GM23338 (cell line): ENCODE measurements at places on chromosomes 5 and 9.

GRCh38 chr5:94793113-94793815 is 174.8 kb downstream of the SLF1 start:
- no peak for DNase-seq

DNA sequence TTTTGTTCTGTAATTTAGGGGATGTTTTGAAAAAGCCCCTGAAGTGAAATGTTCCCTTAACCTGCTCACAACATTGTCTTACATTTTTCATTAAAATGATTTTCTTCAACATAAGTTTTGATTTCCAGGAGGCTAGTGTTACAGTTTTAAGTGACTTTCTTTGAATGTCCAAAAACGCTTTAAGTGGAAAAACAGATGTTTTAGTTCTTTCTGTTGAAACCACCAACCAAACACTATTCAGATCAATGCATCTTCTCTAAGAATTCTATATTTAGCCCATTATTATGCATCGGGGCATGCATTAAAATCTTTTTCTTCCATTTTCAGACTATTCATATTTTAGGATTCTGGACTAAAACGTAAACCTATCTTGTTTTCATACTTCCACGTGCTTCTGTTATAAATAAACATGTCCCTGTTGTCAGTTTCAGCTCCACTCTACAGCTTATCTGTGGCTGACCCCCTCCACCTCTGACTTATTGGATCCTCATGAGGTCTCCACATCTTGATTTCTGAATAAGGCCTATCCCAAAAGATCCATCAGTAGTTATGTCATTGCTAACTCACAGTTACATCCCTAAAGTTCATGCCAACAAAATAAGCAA is 882.3 kb upstream of the SEMA6A start:
- no peak for DNase-seq

DNA sequence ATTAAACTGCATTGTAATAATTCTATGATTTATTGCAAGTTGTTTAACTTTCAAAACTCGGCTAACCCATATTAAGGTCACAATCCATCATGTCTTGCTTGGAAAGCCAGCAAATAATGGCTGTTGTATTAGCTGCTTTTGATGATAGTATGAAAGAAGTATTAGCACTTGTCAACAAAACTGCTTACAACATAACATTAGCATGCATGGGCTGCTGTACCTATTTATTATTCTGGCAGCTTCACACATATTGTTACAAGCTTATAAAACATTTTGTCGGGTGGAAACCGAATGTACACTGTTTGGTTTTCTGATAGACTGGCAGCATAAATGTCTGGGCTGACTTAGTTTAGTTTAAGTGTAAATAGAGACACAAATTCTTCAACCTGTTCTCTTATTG is 378.3 kb downstream of the KIAA0825 start:
- DNase-seq, result no peak

GRCh38 chr5:9624196-9624947 is 5.8 kb downstream of the TAS2R1 start:
- no peak for DNase-seq

- no peak for DNase-seq
These were observed 161.7 kb upstream of the LHFPL2 start for GRCh38 chr5:78810098-78810920.

- DNase-seq, result no peak
These were observed 81.9 kb downstream of the APBA1 start for GRCh38 chr9:69590266-69590665.

GRCh38 chr9:120643061-120643460 is 63.1 kb upstream of the CDK5RAP2 start:
- no peak for DNase-seq

- DNase-seq, result peak; percentile 71
These were observed 13.6 kb downstream of the UBE2D2 start for GRCh38 chr5:139574641-139575312.

GRCh38 chr5:3429962-3430361 is 165.7 kb upstream of the IRX1 start:
- no peak for DNase-seq

DNA sequence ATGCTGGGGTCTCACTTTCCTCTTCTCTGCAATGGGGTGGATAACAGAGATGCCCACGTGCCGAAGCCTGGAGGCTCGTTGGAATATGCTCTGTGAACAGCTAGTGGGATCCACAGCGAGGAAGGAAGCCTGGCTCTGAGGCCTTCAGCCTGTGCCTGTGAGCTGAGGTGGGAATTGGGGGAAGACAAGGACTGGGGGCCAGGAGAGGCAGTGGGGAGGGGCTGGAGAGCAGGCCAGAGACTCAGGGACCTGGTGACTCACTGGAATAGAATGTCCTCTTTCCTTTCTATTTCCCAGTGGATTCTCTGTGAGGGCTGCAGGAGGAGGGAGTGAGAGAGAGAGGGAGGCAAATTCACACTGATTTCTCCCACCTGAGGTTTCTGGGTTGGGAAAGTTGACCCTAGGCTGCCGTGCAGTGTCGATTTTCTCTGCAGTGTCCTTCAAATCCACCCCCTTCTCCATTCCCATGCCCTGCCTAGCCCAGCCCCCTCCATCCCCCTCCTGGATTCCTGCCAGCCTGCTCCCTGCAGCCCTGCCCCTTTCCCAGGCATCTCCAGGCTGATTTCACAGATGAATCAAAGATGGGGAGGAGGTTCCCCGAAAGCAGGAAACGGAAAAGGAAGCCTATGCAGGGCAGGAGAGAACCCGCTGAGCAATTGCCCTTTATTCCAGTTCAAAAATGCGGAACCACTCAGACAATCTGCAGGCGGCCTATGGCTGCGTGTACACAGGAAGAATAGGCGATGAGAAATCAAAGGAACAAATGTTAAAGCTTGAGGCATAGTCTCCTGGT is 1.4 kb upstream of the SPAAR start:
- DNase-seq, result peak; percentile 67

DNA sequence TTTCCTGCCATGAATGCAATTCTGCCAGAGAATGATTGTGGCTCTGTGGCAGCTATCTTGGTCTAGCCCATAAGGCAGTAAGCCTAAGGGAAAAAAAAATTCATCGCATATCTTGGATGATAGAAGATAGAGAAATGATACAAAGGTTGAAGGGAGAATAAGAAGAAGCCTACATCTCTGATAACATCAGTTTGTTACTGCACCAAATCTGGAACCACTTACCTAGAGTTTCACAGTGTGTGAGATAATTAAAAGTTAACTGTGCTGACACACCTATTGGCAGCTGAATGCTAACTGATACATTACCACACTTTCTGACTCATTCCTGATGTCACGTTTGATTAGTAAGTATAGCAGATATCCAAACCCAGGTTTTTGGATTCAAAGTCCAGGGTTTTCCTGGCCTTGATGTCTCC is 91.6 kb upstream of the TAF11L2 start:
- no peak for DNase-seq

DNA sequence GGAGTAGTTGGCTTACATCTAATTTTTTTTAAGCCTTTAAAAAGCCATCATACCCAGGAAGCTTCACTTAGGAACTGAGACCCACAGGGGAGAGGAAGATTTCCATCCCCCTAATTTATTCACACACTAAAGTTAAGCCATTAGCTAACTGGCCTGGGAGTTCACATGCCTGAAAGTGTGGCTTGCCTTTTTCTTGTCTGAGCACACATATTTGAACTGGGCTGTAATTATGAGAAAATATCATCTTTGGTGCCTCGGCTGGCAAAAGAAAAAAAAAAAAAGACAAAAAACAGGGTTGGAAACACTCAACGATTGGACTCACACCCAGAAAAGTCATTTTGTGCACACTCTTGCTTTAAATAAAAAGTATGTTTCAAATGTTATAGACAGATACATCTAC is 847.3 kb downstream of the MAT2B start:
- peak; percentile 15 for DNase-seq

- no peak for DNase-seq
These were observed 52.0 kb downstream of the SLC44A1 start for GRCh38 chr9:105296445-105296844.

- no peak for DNase-seq
These were observed 23.4 kb downstream of the RHOBTB3 start for GRCh38 chr5:95754545-95754944.

DNA sequence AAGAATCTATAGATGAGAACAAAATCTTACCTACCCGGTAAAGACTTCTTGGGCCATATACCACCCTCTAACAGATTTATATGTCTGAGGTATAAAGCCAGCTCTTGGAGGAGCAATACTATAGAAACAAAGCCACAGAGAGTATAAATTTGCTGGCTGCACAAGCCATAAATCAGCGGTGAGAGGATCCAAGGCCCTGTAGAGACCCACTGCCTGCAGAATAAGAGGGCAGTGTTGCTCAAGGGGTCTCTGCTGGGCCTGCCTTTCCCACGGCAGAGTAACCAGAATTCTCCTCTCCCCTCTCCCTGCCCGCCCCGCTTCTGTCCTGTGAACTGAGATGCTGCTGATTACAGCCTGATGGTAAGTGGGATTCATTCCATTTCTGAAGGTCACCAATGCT is 89.2 kb downstream of the NDFIP1 start:
- no peak for DNase-seq

DNA sequence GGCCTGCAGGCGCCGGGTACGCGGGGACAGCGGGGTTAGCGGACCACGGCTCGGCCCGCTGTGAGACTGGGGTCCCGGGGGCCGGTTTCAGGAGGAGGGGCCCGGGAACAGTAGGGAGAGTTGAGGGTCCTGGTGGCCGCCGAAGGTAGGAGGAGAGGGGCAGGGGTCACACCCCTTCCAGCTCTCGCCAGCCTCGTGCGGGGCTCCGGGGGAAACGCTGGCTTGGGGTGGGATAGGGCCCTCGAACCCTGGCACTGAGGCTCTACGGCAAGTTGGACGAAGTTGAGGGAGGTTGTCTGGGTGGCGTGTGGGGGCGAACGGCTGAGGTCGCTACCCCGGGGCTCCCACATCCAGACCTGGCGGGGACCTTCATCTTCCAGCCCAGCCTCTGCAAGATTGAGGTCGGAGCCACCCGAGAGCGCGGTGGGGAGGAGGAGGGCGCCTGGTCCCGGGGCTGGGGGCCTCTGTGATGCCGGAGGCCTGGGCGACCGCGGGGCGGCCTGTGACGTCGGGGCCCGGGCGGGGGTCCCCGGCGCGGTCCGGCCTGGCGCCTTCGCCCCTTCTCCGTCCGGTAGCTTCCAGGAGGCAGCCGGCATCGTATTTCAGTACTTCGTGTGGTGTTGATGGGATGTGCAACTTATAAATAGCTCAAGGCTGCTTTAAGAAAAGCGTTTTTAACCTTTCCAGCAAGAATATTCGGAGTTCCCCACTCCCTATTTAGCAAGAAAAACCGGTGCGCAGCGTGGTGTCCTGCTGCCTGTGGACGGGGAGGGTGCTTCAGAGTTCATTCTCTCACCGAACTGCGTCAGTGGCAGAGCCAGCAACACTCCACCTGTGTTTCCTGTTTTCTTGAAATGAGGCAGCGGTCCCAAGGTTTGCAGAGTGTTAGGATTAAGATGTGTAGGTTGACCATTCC is 902 bp downstream of the HABP4 start:
- peak; percentile 52 for DNase-seq

DNA sequence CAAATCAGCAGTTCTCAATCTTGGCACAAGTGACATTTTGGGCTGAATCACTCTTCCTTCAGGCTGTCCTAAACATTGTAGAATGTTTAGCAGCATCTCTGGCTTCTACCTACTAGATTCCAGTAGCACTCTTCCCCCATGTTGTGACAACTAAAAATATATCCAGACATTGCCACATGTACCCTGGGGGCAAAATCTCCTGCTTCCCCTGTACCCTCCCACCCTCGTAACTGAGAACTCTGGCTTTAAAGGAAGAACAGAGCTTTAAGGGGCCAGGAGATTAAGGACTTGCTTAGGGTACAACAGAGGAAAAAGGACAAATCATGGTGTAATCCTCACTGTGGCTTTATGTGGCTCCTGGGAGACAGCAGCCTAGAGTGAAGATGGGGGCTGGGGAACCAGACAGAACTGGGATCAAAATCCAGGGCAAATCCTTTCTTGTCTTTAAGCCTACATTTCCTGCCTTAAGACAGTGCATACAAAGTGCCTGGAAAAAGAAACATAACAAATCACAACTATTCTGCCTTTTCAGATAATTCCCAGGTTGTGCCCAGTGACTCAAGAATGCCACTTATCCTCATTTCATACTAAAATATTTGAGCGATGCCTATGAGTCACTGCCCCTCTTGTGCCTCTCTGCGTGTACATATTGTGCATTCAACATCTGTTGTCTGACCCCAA is 109.3 kb downstream of the DAPK1 start:
- DNase-seq, result no peak

DNA sequence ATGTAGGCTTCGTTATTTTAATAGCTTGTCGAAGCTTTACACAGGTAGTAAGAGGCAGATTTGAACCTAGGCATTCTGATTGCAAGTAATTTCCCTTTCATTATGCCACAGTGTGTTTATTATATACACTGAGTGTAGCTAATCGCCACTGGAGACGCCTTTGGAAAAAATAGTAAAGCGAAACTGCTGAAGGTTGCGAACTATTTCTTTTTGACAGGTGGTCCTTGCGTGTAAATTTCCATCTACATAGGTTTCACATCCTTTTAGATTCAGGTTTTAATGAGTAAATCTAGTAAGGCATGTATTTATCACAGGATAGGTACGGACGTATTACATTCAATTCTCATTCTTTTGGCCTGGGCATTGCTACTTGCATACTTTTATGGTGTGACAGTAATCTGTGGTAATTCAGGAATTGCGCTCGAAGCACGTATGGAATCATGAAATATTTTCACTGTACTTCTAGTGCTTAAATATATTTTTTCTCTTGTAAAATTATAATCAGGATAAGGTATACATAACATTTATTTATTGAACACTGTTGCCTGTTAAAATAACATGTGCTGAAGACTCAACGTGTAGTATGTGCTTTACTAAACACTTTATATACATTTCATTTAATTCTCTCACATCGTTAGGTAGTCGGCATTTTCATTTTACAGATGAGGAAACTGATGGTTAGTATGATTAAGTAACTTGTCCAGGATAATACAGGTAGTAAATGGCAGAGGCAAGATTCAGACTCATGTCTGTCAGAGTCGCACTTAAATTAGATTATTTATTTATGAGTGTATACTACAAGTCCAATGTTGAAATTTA is 1.8 kb downstream of the MARCHF6 start:
- DNase-seq, result no peak

GRCh38 chr5:93163010-93163663 is 417.9 kb downstream of the NR2F1-AS1 start:
- no peak for DNase-seq

- no peak for DNase-seq
These were observed 79.7 kb upstream of the OSMR start for GRCh38 chr5:38766151-38766550.

- no peak for DNase-seq
These were observed 1.7 kb upstream of the KLHL3 start for GRCh38 chr5:137737349-137738131.

- no peak for DNase-seq
These were observed 52.5 kb upstream of the SEMA6A start for GRCh38 chr5:116626945-116627679.

- DNase-seq, result no peak
These were observed 3.5 kb upstream of the WDR38 start for GRCh38 chr9:124849801-124850200.
